ENCODE measurements at places on chromosomes 11 and 22.

DNA sequence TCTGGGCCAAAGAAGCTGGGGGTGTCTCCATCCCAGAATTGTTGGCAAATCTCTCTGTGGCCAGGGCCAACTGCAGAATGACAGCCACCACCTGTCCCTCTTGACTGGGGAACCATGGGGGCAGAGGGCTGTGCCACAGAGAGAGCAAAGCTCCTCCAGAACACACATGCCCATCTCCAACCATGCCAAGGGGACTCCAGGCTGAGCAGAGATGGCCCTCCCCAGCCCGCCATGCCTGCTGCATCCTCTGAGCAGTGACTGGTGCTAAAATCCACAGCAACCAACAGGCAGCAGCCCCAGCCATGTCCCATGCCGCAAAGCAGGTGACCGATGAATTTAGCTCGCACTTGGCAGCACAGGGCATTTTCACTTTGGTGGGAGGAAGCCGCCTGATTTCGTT is 45.0 kb downstream of the LARGE1 start:
- no peak for DNase-seq

- no peak for DNase-seq
These were observed 542.0 kb downstream of the FAM181B start for GRCh38 chr11:82191695-82192094.

DNA sequence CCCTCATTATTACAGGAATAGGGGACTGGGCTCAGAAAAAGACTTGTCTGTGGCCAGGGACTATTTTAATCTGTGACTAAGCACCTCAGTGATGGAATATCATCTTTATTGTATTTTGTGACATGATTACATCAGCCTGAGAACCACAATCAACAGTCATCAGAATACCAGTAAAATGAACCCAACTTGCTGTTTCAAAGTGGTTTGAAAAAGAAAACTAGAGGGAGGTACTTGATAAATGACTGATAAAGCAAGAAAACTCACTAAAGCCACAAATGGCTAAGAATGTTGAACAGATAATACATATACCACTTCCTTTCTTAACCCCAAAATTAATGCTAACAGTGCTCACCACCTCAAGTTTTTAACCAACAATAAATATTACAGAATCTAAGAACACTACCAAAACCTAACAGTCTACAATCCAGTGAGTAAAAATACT is 155.7 kb downstream of the ATG16L2 start:
- DNase-seq, result no peak

DNA sequence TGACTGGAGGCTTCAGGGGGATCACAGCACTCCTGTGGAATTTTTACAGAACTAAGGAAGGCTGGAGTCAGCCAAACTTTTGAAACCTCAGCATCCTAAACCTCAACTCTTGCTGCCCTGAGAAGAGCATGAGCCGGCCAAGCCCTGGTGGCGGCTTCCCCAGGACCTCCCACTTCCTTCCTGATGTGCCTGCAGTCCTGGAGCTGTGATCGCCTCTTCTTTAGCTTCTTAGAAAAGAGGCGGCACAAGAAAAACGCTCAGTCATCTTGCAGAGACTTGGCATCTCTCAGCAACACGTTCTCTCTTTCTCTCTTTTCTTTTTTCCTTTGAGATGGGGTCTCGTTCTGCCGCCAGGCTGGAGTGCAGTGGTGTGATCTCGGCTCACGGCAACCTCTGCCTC is 40.4 kb upstream of the AMPD3 start:
- no peak for DNase-seq

DNA sequence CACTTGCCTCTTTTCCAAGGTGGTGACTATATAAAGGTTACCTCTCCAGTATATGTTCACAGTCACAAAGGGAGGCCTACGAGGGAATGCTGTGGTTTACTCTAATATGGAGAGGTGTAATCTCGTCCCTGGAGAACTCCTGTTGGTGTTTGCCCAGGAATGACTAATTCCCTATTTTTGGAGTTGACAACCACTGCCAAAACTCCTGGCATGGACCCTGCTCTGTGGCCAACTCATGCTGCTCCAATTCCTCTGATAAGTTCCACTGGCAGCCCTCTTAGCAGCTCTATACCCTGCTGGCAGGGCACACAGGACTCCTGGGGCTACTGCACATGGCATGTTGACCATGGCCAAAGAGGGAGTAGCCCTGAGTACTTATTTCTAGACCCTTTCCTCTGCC is 418.7 kb upstream of the ANO5 start:
- no peak for DNase-seq

GRCh38 chr22:33050614-33051182 is 7.5 kb downstream of the SYN3 start:
- no peak for DNase-seq

- DNase-seq, result no peak
These were observed 10.8 kb downstream of the THYN1 start for GRCh38 chr11:134242376-134242775.

DNA sequence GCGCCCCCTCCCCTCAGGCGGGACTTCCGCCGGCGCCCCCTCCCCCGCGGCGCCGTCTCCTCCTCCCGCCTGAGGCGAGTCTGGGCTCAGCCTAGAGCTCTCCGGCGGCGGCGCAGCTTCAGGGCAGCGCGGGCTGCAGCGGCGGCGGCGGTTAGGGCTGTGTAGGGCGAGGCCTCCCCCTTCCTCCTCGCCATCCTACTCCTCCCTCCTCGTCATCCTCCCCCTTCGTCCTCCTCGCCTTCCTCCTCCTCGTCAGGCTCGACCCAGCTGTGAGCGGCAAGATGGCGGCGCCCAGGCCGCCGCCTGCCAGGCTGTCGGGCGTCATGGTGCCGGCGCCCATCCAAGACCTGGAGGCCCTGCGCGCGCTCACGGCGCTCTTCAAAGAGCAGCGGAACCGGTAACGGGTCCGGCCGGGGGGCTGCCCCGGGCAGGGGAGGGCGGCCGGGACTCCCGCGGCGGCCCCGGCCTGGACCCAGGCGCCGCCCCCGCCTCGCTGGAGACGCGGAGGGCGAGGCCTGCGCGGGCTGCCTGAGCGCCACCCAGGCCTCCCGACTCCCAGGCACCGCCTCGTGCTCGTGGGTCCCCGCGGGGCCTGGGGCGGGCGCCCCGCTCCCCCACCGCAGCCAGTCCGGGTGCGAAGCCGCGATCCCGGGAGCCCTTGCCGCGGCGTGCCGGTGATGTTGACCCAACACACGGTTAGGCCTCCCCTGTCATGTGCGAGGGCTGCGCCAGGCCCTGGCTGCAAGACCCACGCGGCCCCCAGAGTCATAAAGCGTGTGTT is at the start of gene ATXN10:
TSS of gene ATXN10 (plus strand) at position 52 of the 781 bp plus-strand sequence. CDS start at position 282, 230 bp downstream.
- DNase-seq, result peak; percentile 39

GRCh38 chr11:93476796-93477195 is 66.4 kb downstream of the SMCO4 start:
- no peak for DNase-seq

GRCh38 chr22:35998748-35999147 is 29.9 kb downstream of the RBFOX2 start:
- DNase-seq, result no peak

GRCh38 chr11:34869425-34869824 is 46.8 kb downstream of the APIP start:
- DNase-seq, result no peak

DNA sequence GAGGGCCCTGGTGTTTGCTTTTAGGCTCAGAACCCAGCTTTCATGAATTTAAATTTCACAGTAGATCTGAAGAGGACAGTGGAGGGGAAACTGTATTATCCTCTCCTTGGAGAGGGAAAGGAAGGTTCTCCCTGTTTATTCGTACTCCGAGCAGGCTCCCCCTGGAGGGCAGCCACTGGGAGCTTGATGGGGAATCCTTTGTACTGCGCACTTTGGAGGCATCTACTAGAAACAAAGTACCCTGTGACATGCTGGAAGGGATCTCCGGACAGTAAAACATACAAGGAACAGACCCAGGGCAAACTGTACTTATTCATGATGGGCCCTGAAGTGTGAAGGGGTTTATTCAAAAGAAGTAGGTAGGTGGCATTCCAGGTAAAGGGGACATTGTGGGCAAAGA is 27.2 kb downstream of the NAV2 start:
- DNase-seq, result no peak

DNA sequence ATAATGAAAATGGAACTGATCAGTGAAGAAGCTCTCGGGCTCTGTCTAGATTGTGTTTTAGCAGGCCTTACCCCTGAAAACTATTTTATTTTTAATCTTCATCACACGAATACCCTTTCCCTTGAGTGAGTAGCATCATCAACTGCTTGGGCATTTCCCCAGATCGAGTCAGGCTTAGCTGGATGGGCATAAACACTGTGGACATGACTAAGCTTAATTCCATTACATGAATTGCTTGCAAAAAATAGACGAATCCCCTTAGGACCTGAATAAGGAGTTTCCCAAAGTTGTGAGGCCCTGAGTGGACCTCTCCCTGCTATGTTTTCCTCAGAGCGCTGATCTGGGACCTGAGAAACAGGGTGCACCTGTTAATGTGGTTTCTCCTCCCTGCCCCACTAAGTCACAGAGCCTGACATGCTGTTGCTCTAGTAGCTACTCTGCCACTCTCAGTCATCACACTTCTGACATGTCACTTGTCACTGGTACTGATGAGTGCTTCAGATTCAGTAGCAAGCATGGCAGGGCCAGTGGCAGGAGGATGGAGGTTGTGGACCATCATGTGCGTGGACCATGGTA is 53.5 kb downstream of the ENDOD1 start:
- DNase-seq, result no peak

DNA sequence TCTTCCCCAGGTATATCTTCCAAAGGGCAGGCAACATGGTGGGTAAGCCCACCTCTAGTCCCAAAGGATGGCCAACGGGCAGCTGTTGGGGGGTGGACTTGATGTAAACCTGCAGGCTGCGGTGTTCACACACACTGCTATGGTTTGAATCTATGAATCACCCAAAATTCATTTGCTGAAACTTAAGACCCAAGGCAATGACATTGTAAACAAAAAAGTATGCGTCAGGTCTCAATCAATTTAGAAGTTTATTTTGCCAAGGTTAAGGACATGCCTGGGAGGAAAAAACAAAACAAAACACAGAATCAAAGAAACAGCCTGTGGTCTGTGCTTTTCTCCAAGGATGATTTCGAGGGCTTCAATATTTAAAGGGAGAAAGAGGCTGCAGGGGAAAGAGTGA is 18.3 kb downstream of the RCN1 start:
- DNase-seq, result no peak

DNA sequence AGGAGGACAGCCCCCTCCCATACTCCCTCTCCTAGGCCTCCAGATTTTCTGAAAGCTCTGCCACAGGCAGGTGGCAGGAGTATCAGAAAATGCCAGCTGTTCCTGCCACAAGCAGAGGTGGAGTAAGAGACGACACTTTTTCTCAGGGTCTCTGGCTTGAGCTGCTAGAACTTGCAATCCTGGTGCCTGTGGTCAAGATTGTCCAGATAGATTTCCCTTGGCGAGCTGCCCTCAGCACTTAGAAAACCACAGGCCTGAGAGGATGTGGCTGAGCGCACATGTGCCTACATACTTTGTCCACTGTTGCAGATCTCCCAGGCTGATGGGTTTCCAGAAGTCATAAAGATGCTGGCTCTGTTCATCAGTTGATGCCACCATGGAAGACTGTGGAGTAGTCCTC is 65.7 kb upstream of the NAV2 start:
- DNase-seq, result no peak

DNA sequence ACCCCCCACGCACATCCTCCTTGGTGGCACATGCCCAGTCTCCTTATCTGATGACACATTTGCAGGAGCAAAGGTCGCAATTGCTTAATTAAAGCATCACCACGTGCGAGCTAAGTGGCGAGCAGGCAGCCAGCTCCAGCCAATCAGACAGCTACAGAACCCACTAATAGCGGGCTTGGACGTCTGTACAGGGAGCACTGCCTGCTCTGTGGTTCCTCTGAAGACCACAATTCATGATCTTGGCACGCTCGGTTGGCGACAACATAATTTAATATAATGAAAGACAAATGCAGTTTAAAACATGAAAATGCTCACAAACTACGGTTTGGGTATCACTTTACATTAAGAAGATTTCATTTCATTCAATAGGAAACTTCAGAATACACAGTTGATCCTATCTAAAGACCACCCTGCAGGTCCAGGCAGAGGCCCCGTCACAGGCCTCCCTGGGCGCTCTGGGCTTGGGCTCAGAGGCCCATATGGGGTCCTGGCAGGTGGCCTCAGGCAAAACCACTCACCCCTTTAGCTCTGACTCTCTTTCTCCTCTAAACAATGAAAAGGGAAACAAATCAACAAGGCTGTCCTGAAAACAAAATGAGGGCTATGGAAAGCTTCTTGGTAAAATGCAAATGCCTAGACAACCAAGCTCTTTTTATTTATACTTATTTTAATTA is 10.4 kb downstream of the PACSIN2 start:
- no peak for DNase-seq

DNA sequence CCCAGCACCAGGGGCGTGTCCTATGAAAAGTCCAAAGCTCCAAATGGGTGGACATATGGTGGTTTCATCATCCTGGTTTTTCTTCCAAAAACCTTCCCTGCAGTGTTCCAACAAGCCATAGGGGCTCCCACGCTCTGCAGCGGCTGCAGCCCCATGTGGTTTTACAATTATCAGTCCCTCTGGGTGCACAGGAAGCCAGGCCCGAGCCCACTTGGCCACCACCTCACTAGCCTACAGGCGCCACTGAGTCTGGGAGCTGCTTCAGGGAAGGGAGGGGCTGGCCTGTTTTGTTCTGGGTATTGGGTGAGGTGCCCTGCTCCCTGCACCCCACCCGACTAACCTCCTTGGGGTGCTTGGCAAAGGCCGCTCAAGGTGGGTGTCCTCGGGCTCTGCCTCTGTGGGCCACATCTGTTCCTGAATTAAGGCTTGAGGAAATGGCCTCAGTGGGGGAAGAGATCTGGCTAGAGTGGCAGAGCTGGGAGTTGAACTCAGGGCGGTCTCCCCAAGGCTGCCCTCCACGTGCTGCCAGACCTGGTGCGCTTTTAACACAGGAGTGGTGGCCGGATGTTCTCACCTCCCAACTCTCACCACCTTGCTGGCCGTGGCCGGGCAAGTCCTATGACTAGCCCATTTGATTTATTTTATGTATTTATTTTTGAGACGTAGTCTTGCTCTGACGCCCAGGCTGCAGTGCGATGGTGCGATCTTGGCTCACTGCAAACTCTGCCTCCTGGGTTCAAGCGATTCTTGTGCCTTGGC is 5.3 kb upstream of the CDC42BPG start:
- no peak for DNase-seq

DNA sequence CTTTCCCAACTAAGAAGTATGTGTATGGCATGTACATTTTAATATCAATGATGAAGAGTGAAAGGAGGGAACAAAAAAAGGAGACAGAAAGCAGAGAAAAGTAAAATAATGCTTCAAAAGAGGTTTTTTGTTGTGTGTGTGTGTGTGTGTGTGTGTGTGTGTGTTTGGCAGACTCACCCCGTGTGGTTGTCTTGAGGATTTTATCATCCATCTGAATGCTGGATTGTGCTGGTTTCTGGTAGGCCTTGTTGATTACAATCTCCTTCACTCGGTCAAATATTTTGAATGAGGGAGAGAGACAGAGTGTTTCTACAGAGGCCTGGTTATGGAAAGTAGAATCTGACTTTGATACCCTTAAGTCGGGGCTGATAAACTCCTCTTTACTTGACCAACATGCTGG is 128.5 kb downstream of the ENTHD1 start:
- DNase-seq, result no peak

- DNase-seq, result no peak
These were observed 42.8 kb upstream of the HSPA8 start for GRCh38 chr11:123104697-123105096.

Measured in activated gamma-delta T cell (primary cell).